Activated naive CD4-positive, alpha-beta T cell treated with anti-CD3 and anti-CD28 coated beads, Interleukin-2, amount 50 U/mL, for 72 hours (primary cell): ENCODE measurements at places on chromosomes 6 and 20. TPM values are rescaled to one million over a fixed set of nuclear protein-coding genes. Genes with fewer than 3 reads are reported as not detected.

Gene CPNE5
- total RNA-seq = 3.0 TPM

Gene C6orf58
- total RNA-seq = not detected

DNA sequence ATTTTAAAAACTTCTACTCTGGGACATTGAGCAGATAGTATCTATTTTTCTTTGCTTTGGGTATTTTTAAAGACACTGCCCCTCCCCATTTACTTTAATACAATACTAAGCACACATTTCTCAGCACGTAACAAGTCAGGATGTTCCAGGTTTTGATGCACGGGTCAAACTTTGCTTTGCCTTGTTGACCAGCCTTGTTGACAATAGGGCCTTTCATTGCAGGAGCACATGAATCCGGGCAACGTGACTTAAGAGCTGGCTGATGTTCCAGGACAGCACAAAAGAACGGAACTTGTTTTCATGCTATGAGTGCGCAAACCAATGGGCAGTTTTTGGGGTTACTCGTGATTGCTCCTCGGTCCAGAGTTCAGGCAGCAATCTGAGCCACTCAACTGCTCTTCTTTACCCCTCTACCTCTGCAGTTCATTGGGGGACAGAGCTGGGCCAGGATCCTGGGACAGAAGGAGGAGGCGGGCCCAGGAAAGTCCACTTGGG is 78.6 kb upstream of the SLC22A16 start:
- no peak for DNase-seq

Gene GPR6
- not detected for total RNA-seq

Gene RFX6
- total RNA-seq = not detected

- DNase-seq = no peak
Observed at GRCh38 chr6:79985128-79985527, 19.3 kb upstream of the TTK start.

Gene MLN
- total RNA-seq = not detected

- no peak for DNase-seq
Observed at GRCh38 chr20:49045440-49046086, 549 bp upstream of the CSE1L start.

- DNase-seq = no peak
Observed at GRCh38 chr6:127641905-127642304, 64.9 kb downstream of the C6orf58 start.

DNA sequence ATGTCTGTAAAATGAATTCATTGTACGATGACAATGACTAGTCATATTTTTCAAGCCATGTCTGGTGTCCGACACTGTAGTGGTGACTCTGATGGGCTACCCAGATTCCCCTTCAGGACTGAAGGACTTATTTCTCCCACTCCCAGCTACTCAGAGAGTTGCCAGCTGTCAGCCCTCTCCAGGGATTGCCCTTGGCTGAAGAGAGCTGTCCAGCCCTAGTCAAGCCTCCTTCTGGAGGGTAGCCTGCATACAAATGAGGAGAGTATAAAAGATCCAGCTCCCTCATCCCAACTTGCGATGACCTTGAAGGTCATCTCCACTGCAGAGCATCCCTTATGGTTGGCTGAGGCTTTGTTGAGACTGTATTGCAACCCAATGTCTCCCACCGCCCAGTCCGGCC is 29.9 kb downstream of the JPH2 start:
- no peak for DNase-seq

- DNase-seq = no peak
Observed at GRCh38 chr20:38227420-38228360, 32.8 kb downstream of the KIAA1755 start.

GRCh38 chr20:57682184-57683101 is 27.4 kb downstream of the PMEPA1 start:
- no peak for DNase-seq

Gene PXMP4
- total RNA-seq = 10.3 TPM

GRCh38 chr20:52060794-52061714 is 130.5 kb downstream of the ZFP64 start:
- no peak for DNase-seq

Gene SLA2
- total RNA-seq = 33.7 TPM

- no peak for DNase-seq
Observed at GRCh38 chr20:61524951-61525666, 273.0 kb downstream of the CDH4 start.

DNA sequence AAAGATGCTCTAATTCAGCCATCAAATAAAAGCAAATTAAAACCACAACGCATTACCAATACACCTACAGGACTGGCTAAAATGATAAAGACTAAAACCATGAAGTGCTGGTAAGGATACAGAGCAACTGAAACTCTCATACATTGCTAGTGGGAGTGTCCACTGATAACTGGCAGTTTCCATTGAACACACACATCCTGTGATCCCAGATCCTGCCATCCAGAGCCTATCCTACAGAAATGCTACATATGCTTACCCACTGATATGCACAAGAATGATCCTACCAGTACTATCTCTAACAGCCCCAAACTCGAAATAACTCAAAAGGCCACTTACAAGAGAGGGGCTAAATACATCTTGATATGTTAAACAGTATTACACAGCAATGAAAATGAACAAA is 81.0 kb downstream of the FYN start:
- DNase-seq = no peak

Gene AVP
- not detected for total RNA-seq

GRCh38 chr20:3407040-3407770 is at the start of gene DNAAF9:
Gene DNAAF9, minus strand, starts transcription at chr20:3407669. Its CDS starts 112 bp downstream, at chr20:3407557.
- DNase-seq = peak; percentile 58
